Activated effector memory CD4-positive, alpha-beta T cell treated with Interleukin-2 at 50 U/mL for 16 hours (primary cell): ENCODE measurements at places on chromosomes 12 and 14.

DNA sequence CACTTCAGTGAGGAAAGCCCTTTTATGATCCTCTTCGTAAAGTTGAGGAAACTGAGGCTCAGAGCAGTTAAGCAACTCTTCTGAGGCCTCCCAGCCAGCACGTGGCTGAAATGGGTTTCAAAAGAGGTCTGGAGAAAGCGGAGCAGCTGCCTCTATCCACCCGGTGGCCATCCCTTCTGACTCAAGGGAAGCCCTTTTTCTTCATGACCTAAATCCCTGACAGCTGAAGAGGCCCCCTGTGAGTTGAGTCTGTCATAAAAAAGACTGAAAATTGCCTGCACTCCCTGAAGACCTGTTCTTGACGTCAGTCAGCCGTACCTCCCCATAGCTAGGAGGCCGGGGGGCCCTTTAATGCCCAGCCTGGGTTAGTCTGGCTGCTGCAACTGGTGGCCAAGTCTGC lies 10.7 kb downstream of the CMKLR1 start:
- no peak for DNase-seq

DNA sequence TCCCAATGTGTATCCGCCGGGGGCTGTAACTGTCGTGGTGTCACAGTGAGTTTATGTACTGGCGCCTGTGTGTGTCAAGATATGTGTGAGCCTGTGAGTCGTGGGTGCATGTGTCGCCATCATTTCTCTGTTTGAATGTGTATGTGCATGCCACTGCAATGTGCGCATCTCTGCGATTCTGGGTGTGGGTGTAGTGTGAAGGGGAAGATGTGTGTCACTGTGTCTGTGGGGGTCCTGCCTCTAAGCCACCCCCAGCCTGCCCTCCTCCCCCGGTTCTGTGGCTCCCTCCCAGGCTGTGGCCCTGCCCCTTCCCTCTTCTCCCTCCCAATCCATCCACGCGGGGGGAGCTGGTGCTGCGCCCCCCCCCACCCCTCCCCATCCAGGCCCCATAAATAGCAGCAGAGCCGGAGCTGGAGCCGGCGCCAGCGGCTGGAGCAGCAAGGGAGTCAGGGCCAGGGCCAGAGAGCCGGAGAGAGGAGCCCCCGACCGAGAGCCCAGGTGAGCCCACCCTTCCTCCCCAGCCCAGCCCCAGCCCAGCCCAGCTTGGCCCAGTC lies at the start of gene CPNE6:
Gene CPNE6, plus strand, starts transcription at position 419 of the 554 bp plus-strand sequence. CDS start 1,375 bp downstream, outside the sequence.
- DNase-seq: no peak

- no peak for DNase-seq
These were observed 42.5 kb upstream of the PPM1H start for GRCh38 chr12:62977418-62977817.

GRCh38 chr14:68969278-68970033 lies 9.6 kb downstream of the ACTN1 start:
- no peak for DNase-seq

DNA sequence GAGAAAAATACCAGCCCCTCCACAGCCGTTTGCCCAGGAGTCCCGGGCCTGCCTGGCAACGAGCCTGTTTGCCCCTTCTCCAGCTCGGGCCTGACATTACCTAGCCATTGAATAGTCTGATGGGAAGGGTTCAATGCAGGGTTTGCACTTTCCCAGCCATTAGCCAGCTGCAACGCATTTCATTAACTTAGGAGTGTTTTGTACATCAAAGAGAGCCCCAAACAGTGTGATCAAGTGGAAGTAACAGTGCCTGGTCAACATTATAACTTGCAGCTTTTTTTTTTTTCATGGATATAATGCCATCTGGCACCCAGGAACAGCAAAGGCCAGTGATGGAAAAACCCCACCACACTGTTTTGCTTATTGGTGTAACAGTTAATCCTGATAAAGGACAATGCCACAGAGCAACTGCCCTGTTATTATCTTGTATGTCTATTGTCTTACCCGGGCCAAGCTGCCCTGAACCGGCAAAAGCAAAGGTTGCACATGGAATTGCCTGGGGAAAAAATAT lies 38.0 kb downstream of the BTG1 start:
- DNase-seq: no peak

- DNase-seq: no peak
These were observed 101.8 kb downstream of the PHETA1 start for GRCh38 chr12:111267144-111267543.

DNA sequence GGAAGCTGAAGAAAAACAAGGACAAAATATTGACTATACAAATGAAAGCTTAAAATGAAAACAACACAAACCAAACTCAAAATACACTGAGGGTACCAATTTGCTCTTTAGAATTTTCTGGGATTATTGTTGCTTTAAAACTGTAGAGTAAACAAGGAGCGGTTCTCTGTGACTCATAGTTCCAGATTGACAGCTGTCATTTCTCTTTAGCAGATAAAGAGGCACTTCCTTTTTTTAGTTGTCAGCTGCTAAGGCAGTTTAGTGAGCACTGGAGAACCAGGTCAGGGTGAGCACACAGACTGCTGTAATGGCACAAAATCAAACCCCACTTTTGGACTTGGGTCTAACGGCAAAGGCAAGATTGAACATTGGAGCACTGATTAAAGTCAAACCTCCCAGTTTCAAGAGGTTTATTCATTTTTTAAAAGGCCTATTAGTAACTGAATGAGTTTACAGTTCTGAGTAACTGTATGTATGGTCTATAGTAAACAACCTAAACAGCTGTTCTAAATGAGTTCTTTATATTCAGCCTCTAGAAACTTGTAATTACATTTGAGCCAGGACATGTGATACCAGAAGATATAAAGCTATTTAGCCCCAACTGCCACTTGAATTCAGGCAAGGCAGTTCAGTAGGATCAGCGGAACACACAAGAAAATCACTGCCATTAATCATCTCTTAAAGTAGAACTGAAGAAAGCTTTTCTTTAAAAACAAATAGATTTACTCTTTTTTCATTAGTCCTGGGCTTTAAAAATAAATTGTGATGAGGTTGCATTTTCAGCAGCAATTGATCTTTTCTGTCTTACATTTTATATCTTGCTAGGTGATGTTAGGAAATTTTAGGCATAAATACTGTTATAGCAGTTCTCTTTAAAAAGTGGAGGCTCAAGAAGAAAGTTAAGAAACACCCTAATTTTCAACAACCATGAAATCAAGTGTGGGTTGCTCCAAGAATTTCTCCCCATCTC lies 71.7 kb upstream of the PRICKLE1 start:
- no peak for DNase-seq

GRCh38 chr12:121297435-121297991 lies 1.0 kb upstream of the CAMKK2 start:
- no peak for DNase-seq

DNA sequence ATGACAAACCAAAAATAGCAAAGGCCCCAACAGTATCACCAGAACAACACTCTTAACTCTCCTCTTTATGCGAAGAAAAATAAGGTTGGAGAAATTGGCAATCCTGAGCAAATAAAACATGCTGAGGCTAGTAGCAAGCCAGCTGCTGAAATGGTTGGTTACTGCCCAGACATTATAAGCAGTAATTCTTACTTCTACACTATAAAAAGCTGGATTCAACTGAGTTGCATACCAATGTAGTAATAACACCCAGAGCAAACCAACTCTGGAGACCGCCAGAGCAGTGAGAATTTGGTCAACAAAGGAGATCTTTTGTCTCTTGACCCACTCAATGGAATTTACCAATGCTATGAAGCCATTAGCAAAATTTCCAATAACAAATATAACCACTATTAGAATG lies 628 bp downstream of the TAS2R30 start:
- DNase-seq: no peak

DNA sequence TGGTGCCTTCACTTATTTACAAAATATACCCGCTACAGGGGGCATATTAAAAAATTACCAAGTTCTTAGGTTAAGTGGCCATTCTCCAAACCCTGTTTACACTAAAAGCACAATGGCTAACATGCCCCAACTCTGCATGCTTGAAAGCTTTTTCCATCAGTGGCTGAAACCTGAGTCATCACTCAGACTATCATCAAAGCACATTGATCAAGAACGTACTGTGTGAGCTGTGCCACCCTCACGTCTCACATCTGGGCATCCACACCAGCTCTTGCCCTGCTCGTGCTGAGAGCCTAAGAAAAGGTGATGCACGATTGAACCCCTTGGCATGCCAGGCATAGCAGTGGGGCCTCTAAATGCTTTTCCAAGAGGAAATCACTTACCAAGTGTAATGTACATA lies 13.2 kb downstream of the AQP6 start:
- DNase-seq: no peak

- DNase-seq: peak; percentile 53
These were observed 1.1 kb downstream of the PHLDA1 start for GRCh38 chr12:76030341-76031080.

DNA sequence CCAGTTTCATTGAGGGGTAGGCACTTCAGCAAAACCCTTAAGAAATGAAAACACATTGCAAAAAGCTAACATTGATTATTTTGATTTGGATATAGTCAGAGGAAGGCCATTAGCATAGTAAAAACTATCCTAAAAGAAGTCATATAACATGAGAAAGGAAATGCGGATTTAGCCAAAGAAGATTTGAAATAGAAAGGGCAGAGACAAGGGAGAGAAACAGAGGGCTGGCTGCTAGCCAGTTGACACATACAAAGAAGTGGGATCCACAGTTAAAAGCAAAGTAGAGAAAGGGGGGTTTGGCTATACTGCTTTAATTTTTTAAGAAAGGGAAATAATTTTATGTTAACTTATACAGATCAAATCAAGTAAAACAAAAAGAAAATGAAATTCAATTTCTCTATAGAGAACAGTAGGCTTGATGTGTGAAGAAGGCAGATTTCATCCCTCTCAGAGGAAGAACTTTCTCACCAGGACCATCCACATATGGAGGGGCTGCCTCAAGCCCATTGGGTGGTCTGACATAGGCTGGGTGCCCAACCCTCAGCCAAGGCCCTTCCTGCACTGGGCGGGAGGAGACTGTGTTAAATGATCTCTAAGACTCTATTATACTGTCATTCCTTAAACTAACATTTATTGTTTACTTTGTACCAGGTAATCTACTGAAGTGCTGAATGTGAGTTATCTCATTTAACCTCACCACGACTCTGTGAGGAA lies 420.3 kb downstream of the CCDC91 start:
- DNase-seq: no peak

DNA sequence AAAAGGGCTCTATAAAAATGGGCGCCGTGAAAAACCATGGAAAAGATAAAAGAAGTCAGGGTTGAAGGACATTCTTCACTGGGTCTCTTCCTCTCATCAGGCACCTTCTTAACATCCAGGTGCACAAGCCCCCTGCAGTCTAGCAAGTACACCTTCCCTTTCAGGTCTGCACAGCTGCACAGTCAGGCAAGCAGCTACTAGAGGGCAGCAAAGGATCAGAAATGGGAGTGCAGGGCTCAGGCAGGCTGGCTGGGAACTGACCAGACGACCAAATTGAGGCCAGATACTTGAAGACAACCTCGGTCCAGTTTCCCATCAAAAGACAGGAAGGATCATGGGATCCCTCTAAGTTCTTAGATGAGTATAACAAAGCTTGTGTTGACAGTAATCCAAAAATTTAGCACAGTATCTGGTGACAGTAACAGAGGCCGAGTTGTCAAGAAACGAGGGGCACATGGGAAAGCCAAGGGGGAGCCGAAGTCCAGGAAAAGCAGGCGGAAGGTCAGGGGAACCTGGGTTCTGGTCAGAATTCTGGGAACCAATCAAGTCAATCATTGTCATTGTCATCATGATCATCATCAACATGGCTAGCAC lies 10.1 kb upstream of the GRIP1 start:
- DNase-seq: no peak

- no peak for DNase-seq
These were observed 11.6 kb downstream of the PLEKHG3 start for GRCh38 chr14:64715628-64716412.

DNA sequence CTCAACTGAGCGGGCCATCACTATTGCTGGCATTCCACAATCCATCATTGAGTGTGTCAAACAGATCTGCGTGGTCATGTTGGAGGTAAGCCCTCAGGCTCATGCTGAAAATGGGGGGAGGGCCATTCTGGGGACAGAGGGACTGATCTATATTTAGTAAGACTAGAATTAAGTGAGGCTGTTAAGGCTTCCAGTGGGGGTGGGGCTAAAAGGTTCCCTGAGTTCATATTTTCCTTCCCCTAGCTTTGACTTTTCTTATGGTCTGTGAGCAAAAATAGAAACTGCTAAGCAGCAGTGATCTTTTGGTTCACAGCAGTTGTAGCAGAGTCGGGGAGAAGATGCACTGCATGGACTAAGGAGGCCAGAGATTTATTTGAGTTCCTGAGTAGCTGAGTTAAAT lies 9.2 kb downstream of the PCBP2 start:
- no peak for DNase-seq

DNA sequence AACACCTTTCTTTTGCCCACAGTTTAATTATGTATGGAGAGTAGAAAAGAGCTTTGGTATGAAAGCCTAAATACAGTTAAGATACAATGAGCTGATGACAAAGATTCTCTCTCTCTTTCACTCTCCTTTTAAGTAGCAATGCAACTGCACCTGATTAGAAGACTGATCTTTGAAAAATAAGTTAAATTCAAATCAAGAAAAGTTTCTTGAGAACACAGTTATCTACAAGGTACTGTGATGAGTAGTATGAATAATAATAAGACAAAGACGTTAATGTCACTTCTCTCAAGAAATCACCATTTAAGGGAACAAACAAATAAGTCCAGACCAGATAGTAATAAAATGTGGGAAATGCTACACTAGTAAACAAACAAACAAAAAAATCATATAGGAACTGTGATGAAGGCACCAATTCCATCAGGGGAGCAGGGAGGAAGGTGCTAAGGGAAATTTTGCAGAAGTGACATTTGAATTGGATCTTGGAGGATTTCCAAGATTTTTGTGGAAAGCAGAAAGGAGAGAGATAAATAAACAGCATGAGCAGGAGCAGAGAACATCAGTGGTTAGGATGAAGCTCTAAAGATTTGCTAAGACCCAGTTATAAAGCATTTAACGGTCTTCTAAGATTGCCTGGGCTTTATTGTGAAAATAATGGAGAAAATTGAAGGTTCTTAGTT lies 65.2 kb upstream of the STK38L start:
- DNase-seq: no peak

GRCh38 chr12:115798309-115798917 lies 479.1 kb downstream of the MED13L start:
- DNase-seq: no peak

- no peak for DNase-seq
These were observed 50.7 kb downstream of the A2M start for GRCh38 chr12:9064815-9065606.

GRCh38 chr14:28382444-28383190 lies 384.0 kb upstream of the FOXG1 start:
- DNase-seq: no peak
